ENCODE measurements at places on chromosomes 16 and 17.

DNA sequence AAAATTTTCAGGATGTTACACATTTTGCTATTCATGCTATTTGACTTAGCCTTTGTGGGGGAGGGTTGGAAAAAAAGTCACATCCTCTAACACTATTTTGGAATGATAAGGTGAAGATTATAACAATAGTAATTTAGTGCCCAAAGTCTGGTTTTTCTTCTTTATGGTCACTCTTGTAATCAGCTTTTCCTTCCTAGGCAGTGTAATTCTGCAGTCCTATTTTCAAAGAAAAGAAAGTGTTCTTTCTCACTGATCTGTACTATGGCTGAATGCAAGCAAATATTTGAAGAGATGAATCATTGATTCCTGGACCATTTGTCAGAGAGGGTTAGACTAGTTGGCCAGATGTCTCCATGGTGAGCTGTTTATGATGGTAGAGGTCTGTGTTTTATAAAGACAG is 8.4 kb downstream of the RSPRY1 start:
- DNase-seq, result peak; percentile 96

GRCh38 chr17:67260170-67260987 is 15.4 kb upstream of the HELZ start:
- DNase-seq, result peak; percentile 20

DNA sequence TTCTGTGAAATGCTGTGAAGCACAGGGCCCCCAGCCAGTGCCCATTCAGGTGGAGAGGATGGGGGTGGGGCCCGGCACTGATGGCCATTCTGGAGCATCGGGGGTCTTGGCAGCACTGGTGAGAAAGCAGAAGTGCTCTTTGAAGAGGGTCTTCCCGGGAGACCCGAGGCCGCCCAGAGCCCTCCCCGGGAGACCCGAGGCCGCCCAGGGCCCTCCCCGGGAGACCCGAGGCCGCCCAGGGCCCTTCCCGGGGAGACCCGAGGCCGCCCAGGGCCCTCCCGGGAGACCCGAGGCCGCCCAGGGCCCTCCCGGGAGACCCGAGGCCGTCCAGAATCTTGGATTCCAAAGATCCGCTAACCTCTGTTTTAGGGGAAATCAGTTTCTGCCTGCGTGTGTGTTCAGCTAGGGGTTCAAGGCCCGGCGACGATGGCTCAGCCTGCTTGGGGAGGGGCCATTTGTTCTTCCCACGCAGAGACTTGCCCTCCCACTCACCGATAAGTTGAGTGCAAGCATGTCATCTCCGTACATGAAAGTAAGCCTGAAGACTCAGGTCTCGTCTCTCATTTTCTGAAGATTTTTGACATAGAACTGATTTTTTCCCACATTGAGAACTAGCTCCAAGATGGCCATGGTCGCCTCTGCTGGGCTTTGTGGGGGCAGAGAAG is 35.2 kb upstream of the CAPN15 start:
- no peak for DNase-seq

DNA sequence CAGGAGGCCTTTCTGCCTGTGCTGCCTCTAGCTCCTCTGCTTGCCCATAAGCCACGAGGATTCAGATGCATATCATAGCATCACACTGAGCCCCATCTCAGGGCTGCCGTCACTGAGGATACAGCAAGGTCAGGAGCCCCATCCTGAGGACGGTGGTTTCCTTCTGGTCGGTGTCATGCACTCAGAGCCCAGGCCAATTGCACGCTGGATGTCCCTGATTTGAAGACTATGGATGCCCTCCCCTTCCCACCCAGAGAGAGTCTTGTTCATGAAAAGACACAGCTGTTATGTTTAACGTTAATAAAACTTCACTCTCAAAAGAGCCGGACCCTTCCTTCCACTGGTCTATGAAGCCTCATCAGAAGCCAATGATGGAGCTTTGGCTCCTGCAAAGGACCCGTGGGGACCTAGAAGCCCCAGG is 19.9 kb downstream of the COTL1 start:
- DNase-seq, result peak; percentile 53

GRCh38 chr16:9681508-9681907 is 500.7 kb downstream of the GRIN2A start:
- no peak for DNase-seq

GRCh38 chr16:65838001-65838400 is 528.5 kb upstream of the CDH5 start:
- no peak for DNase-seq

GRCh38 chr16:46996391-46996790 is 22.9 kb upstream of the DNAJA2 start:
- DNase-seq, result no peak

All from fibroblast of lung (primary cell).